M059J (cell line): ENCODE measurements at places on chromosomes 5 and 9. TPM values are rescaled to one million over a fixed set of nuclear protein-coding genes. Genes with fewer than 3 reads are reported as not detected.

Gene MYMK
- total RNA-seq, result not detected in 2 replicates

- DNase-seq, result no peak
Measured at GRCh38 chr9:15482146-15482545, 28.6 kb downstream of the PSIP1 start.

DNA sequence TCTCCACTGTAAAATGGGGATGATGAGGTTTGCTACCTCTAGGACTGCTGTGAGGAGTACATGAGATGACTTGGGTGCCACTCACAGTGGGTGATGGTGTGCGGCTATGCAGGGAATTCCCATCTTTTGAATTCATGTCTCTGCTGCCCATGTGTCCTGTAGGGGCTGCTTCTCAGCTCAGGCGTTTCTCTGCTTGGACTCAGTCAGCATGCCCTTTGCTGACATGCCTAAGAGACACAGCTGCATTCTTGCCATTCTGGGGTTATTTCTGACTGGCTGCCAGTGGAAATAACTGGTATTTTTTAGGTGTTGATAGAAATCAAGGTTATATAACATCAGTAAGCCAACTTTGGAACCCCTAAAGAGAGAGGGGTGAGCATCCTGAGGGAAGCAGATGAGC, 24.3 kb upstream of the XPA start:
- peak; percentile 9 for DNase-seq

GRCh38 chr9:76704593-76705204, 59.5 kb upstream of the PCA3 start:
- DNase-seq, result peak; percentile 83

DNA sequence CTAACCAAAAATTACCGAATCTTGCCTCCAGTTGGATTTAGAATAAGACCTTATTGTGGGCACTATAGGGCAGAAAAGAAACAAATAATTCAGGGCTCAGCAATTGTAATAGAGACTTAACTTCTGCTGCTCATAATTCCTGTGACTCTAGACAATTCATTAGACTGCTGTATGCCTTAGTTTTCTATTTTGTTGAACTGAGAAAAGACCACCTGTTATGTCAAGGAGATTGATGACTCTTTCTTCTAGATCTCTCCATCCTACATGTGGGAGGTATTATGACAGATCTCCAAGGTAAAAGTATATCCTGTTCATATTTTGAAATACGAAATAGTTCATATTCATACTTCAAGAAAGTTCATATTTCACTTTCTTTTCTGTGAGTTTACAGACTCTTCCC, 605.1 kb downstream of the PSAT1 start:
- DNase-seq, result no peak

Gene PCSK5
- total RNA-seq, result 0.07 and 0.10 TPM in 2 replicates

DNA sequence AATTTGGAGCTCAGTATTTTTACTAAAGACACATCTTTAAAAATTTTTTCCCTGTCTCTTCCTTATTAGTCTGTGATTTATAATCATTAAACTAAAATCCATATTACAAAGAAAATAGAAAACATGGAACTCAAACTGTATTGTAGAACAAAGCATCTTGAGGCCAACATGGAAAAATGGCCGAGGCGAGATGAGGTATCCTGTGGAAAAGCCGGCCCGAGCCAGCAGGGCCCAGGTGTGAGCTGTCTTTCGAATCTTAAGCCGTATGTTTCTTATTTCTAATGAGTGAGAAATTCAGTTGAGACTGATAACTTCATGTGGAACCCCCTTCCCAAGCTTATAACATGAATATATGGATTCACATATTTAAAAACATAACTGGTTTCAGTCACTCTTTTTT, 170.4 kb upstream of the OTULINL start:
- DNase-seq, result no peak

Gene DNAJC18
- total RNA-seq, result 12.1 and 16.0 TPM in 2 replicates

DNA sequence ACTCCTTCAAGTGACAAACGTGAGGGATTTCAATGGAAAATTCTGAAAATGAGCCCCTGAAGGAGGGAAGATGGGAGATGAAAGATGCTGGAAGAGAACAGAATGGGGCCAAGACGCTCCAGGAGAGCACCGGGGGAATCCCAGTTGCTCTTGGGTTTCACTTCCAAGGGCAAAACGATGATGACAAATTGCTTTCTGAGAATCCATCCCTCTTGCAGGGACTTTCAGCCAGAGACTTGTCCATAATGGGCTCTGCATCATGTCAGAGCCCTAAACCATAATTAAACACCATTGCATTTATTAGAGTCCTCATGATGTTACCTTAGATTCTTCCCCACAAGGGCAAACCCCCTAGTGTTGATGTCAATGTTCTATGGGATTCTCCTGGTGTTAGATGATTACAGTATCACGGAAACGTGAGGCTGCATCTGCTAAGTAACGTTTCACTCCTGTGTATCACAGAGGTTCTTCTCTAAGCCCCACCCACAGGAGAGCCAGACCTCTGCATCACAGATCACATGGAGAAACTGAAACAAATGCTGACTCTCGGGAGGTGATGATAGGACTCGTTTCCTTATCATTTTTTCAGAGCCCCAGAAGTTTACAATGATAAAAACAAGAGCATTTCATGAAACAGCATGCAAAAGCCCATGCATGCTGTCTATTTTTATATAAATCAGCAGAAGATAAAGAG, 114.4 kb downstream of the TENT4A start:
- DNase-seq, result peak; percentile 54
